ENCODE measurements at places on chromosomes 13 and 19.

- DNase-seq = no peak
These were observed 100.5 kb upstream of the TEX29 start for GRCh38 chr13:111219950-111220349.

- no peak for DNase-seq
These were observed 179.4 kb downstream of the FGF9 start for GRCh38 chr13:21850013-21851006.

DNA sequence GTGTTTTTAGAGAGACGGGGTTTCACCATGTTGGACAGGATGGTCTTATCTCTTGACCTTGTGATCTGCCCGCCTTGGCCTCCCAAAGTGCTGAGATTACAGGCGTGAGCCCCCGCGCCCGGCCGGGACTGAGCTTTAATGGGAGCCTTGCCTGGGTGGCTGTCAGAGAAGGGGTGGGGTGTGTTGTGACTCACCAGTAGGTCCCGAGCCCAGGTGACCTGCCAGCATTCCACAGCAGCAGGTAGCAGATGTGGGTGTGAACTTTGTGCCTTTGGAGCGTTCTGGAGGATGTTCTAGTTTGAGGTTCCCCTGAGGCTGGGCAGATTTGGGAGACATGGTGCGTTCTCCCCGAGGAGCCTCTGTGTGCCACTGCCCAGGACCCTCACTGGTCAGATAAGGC lies 7.1 kb upstream of the EPN1 start:
- DNase-seq = no peak

DNA sequence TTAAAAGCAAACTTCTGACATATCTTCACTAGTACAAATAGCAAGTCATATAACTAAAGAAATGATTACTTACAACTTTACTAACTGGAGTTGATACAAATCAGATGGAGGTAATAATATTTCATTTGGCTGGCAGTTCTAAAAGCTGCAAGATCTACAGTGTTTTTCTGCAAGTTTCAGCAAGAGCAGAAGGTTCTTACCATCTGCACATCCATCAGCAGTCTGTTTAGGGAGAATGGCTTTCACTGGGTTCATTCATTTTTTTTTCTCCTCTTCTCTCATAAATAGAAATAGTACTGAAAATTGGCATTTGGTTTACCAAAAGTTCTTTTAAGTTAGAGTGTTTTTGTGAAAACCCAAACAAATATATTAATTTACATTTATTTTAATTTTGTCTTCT lies 3.1 kb upstream of the SHISA2 start:
- DNase-seq = no peak

DNA sequence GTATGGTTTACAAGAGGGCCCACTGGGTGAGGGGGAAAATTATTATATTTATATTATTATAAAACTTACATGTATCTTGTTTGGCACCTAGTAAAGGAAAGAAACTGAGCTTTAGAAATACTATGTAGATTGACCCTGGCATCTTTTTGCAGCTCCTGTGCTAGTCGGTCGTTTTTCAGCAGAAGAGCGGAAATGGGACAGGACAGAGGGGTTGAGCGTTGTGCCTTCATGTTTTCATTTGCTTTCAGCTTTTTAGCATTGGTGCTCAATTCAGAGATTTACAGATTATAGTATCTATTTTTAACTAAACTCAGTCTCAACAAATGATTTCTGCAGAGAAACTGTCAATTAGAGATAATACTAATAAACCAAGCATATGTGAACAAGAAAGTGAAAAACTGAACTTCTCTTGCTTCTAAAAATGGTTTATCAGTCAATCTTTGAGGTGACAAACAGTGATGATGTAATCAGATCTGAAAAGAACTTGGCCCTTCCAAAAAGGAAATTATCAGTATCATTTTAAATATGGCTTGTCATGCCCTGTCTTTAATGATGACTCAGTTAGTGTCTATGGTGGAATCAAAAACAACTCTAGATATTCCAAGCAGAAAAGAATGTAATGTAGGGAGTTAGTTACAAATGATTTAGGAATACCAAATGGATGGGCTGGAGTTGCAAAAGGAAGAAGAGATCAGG lies 56.9 kb upstream of the KCTD4 start:
- DNase-seq = no peak

- DNase-seq = no peak
These were observed 518.6 kb downstream of the SLITRK5 start for GRCh38 chr13:88189728-88190127.

GRCh38 chr19:6494438-6495036 lies 7.6 kb downstream of the TUBB4A start:
- DNase-seq = no peak

- no peak for DNase-seq
These were observed 6.8 kb downstream of the DCUN1D2 start for GRCh38 chr13:113483504-113484293.

DNA sequence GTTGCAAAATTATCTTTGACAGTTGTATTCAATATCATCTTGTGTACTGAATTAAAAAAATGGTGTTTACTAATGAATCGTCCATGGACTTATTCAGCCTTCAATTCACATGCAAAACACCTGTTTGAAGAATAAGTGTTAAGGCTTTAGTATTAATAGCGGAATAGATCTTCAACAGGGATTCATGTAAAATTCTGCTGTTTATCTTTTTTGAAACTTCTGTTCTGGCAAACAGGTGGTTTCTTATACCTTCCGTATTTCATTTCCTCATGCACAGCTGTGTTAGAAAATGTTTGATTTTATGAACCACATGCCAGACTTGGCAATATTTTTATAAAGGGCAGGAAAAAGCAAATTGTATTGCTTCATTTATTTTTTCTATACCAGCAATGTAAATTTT lies 255.7 kb downstream of the DACH1 start:
- DNase-seq = no peak

GRCh38 chr13:95164830-95165229 lies 136.4 kb downstream of the ABCC4 start:
- no peak for DNase-seq

- no peak for DNase-seq
These were observed 172.7 kb downstream of the ENOX1 start for GRCh38 chr13:43614063-43614462.

GRCh38 chr19:456547-457110 lies 4.2 kb downstream of the SHC2 start:
- no peak for DNase-seq

GRCh38 chr19:46482631-46483030 lies 11.3 kb upstream of the PNMA8A start:
- DNase-seq = no peak

- DNase-seq = no peak
These were observed 19.1 kb upstream of the TEX101 start for GRCh38 chr19:43395561-43395960.

GRCh38 chr13:20503088-20504083 lies 22.3 kb downstream of the CRYL1 start:
- no peak for DNase-seq
